ENCODE measurements at places on chromosomes 3 and 15. TPM values are rescaled to one million over a fixed set of nuclear protein-coding genes. Genes with fewer than 3 reads are reported as not detected.
A peak's percentile ranks its signal among the peaks of the same experiment; 100 is the strongest.

- DNase-seq: no peak
Measured at GRCh38 chr15:70120958-70121623, 23.4 kb upstream of the TLE3 start.

DNA sequence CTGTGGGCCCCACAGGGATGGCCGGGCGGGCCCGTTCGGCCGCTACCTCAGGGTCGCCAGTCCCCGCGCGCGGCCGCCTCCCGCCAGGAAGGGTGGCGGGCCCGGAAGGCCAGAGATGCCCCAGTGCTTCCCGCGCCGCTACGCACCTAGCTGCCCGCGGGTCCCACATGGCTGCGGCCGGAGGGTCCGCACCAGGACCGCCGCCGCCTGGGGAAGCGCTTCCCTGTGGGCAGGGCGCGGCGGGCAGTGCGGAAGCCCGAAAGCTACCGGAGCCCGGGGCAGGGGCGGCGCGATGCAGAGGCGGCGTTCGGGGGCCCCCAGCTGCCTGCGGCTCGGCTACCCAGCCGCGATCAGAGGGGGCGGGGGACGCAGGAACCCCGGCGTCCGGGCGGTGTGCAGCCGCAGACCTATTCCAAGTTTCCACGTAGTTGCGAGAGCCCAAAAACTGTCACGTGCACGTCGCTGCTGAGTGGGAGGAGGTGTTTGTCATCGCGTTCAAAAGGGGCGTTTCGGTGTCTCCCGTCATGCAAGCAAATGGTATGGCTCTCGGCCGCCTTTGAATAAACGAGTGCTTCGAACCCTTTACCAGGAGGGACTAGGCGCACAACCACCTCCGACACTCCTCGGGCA lies at the start of gene TRANK1:
TRANK1 (minus strand) TSS at position 414 of the 630 bp plus-strand sequence; CDS start at position 169, 245 bp downstream.
- peak; percentile 71 for DNase-seq

DNA sequence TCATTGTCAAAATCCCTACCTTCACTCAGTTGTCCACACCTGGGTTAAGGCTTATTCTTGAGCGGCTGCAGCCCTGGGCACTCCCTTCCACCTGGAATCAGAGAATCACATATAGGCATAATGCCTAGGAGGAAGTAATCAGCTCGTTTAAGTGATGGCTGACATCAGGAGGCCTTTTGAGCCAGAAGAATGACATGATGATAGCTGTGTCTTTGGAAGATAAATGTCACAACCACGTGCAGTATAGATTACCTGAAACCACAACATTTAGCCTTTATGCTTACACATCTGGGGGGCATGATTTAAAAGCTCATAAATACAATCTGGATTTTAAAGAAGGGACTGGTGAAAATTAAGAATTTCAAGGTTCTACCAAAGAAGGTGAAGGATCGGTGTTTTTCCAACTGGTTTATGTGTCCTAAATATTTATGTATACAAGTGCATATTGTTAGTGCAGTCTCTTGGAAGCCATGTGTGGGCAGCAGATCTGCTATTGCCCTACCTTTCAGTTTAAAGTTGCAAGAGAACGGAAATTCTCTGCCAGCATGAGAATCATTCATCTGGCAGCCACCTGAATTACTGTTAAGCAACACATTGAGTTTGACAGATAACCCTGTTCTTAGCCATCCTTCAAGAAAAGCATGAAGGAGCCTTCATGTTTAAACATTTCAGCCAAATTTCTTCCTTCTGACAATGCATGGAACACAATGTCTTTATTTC lies 163.4 kb upstream of the NR2E3 start:
- no peak for DNase-seq

- DNase-seq: no peak
Measured at GRCh38 chr3:32873531-32874130, 55.8 kb downstream of the TRIM71 start.

GRCh38 chr15:39025881-39026280 lies 461.3 kb upstream of the RASGRP1 start:
- DNase-seq: no peak

Gene HYKK
- polyA plus RNA-seq: 6.9 TPM

Gene FETUB
- not detected for polyA plus RNA-seq

Measured in right lung (tissue), 10 donors.